ENCODE measurements at places on chromosomes 2 and 18.

- H3K4me1 ChIP-seq: no peaks in the 10 kb centered on the region
- no peak overlapping the region for H3K4me3 ChIP-seq
- DNase-seq: no peak
- no peak overlapping the region for H3K27ac ChIP-seq
These were observed 118.3 kb downstream of the LRRTM1 start for GRCh38 chr2:80186262-80186661.

DNA sequence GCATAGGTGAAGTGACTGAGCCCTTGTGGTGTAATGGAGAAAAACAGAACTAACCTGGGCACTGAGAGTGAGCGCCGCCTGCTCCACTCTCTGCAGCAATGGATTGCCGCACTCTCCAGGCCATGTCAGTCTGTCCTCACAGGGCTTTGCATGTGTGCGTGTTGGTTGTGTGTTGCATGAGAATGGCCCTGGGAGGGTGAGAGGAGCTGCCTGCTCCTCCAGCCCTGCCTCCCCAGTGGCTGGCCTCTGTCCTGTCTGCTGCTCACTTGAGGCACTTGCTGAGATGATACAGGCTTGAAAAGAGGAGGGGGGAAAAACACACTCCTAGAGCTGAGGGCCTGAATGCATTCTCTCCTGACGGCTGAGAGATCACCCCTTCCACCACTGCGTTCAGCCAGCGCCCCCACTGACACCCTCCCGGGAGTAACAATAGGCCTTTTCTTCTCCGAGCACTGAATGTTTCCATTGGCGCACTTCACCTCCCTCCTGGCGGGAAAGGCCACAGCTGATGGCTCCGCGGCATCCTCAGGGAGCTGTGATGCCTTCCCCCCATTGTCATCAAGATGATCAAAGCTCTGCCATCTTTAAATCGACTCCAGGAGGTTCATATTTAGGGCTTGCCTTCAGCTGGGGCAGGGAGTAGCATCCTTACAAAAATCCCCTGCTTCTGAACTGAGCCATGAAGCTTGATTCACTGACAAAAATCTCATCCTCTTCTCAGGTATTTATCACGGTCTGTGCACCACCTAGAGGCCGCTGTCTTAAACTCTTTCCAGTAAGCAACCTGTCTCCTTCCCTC, 49.9 kb upstream of the DAPL1 start:
- H3K36me3 ChIP-seq: no peaks in the 10 kb centered on the region
- no peaks in the 10 kb centered on the region for H3K27me3 ChIP-seq
- DNase-seq: peak; percentile 46
- H3K27ac ChIP-seq: no peak overlapping the region
- H3K4me1 ChIP-seq: no peaks in the 10 kb centered on the region

DNA sequence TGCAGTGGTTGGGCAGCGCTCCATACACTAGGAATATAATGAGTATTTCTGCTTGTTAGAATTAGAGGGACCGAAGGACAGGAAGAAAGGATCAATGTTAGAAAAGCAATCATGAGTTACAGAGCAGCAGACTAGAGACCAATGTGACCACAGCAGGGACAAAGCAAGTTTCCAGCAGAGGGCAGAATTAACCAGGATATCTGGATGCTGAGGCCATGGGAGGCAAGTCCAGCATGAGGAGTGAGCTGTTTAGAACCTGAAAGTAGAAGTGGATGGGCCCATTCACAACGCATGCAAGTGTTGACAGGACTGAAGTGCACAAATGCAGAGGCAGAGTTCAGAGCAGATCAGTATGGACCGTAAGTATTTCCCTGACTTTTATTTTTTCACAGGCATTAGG, 910.4 kb upstream of the GYPC start:
- H3K4me3 ChIP-seq: no peak overlapping the region
- no peak overlapping the region for H3K27ac ChIP-seq
- no peaks in the 10 kb centered on the region for H3K4me1 ChIP-seq
- no peaks in the 10 kb centered on the region for H3K36me3 ChIP-seq
- peak; percentile 45 for DNase-seq

DNA sequence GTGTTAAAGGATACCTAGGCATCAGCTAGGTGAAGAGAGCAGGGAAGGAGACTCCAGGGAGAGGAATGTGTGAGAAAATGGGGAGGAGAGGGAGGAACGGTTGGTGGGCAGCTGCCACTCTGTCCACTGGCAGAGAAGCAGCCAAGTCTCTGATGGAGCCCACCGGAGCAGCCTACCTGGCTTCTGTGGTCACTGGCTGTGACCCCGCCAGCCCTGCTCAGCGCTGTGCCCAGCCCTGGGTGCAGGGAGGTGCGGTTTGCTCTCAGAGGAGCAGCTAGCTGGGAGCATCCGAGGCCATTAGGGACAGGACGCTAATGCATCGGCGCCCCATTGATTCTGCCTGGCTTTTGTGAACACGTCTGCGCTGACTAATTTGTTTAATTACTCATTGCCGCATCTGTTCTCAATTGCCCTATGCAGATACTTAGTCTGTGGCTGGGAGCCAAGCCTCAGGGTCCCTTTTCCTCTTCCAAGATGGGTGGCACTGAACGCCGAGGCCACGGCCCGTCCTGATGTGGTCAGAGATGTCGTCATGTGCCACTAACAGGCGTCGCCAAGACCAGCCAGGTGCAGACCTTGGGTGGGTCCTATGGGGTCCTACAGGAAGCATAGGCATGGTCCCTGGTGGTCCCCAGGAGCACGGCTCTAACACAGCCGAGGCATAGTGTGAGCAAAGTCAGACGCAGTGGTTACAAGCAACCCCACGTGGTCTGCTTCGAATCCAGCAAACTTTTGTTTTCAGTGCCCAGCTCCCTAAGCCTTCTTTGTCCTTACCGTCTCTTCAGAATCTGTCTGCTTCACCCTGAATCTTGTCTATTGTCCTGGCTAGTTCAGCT, 82.0 kb downstream of the RRM2 start:
- H3K4me1 ChIP-seq: no peaks in the 10 kb centered on the region
- H3K27ac ChIP-seq: no peak overlapping the region
- H3K4me3 ChIP-seq: no peak overlapping the region
- no peak for DNase-seq
- H3K36me3 ChIP-seq: no peaks in the 10 kb centered on the region

GRCh38 chr2:121350402-121350775, 65.4 kb upstream of the TFCP2L1 start:
- peaks cover 10% of the 10 kb centered on the region for H3K36me3 ChIP-seq
- DNase-seq: no peak
- no peak overlapping the region for H3K4me3 ChIP-seq
- no peaks in the 10 kb centered on the region for H3K4me1 ChIP-seq
- H3K27me3 ChIP-seq: no peaks in the 10 kb centered on the region

Measured in colonic mucosa (tissue), 4 donors.